Activated CD8-positive, alpha-beta T cell treated with anti-CD3 and anti-CD28 coated beads for 36 hours (primary cell): ENCODE measurements at places on chromosomes 4 and X. TPM values are rescaled to one million over a fixed set of nuclear protein-coding genes. Genes with fewer than 3 reads are reported as not detected.

- DNase-seq = no peak
- H3K36me3 ChIP-seq = no peaks in the 10 kb centered on the region
- no peaks in the 10 kb centered on the region for H3K4me1 ChIP-seq
- H3K27me3 ChIP-seq = no peaks in the 10 kb centered on the region
- no peak overlapping the region for H3K27ac ChIP-seq
Measured at GRCh38 chrX:84340968-84341367, 153.0 kb upstream of the RPS6KA6 start.

- no peaks in the 10 kb centered on the region for H3K4me1 ChIP-seq
- no peak overlapping the region for H3K4me3 ChIP-seq
- DNase-seq = no peak
Measured at GRCh38 chrX:80120335-80120734, 105.8 kb downstream of the TBX22 start.

PNMA6A gene
- total RNA-seq = 0.43 TPM

GRCh38 chr4:16875487-16875886, 23.0 kb downstream of the LDB2 start:
- DNase-seq = no peak
- no peaks in the 10 kb centered on the region for H3K27me3 ChIP-seq
- H3K4me1 ChIP-seq = no peaks in the 10 kb centered on the region
- H3K36me3 ChIP-seq = no peaks in the 10 kb centered on the region
- H3K4me3 ChIP-seq = no peak overlapping the region

UGT2A1 gene
- not detected for total RNA-seq

GRCh38 chrX:56468441-56468840, 95.0 kb upstream of the UBQLN2 start:
- no peak overlapping the region for H3K4me3 ChIP-seq
- H3K27me3 ChIP-seq = no peaks in the 10 kb centered on the region
- peaks cover 8% of the 10 kb centered on the region for H3K36me3 ChIP-seq
- no peak overlapping the region for H3K27ac ChIP-seq
- no peak for DNase-seq

- no peak overlapping the region for H3K4me3 ChIP-seq
- no peaks in the 10 kb centered on the region for H3K4me1 ChIP-seq
- no peaks in the 10 kb centered on the region for H3K27me3 ChIP-seq
- H3K27ac ChIP-seq = no peak overlapping the region
Measured at GRCh38 chr4:62135565-62136156, 935.5 kb downstream of the ADGRL3 start.

GRCh38 chrX:139828033-139828432, 104.8 kb downstream of the ATP11C start:
- no peaks in the 10 kb centered on the region for H3K27me3 ChIP-seq
- H3K4me1 ChIP-seq = peaks cover 40% of the 10 kb centered on the region
- no peak for DNase-seq
- no peak overlapping the region for H3K4me3 ChIP-seq
- no peak overlapping the region for H3K27ac ChIP-seq

DNA sequence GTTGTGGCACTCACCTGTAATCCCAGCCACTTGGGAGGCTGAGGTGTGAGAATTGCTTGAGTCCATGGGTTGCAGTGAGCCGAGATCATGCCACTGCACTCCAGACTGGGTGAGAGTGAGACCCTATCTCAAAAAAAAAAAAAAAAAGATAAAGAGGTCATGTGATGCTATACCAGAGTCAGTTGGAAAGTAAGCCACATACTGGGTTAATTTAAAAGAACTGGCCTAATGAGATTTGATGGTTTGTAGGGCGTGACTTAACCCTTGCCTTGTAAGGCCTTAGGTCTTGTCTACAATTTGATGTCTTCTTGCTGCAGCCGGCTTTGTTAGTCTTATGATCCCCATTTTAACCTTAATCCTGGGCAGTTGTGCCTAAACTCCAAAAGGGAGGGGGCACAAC, 5.2 kb downstream of the MGST2 start:
- no peaks in the 10 kb centered on the region for H3K36me3 ChIP-seq
- H3K4me1 ChIP-seq = peaks cover 11% of the 10 kb centered on the region
- no peak overlapping the region for H3K4me3 ChIP-seq
- no peak for DNase-seq

SUPT20HL2 gene
- not detected for total RNA-seq

CABS1 gene
- not detected for total RNA-seq

GRCh38 chrX:12920990-12921389, 14.6 kb downstream of the TLR8 start:
- H3K4me3 ChIP-seq = no peak overlapping the region
- peaks cover 8% of the 10 kb centered on the region for H3K4me1 ChIP-seq
- DNase-seq = no peak
- H3K27me3 ChIP-seq = peaks cover 3% of the 10 kb centered on the region
- no peaks in the 10 kb centered on the region for H3K36me3 ChIP-seq
- H3K27ac ChIP-seq = no peak overlapping the region

GRCh38 chr4:166091912-166092510, 219.0 kb downstream of the TLL1 start:
- no peaks in the 10 kb centered on the region for H3K4me1 ChIP-seq
- no peaks in the 10 kb centered on the region for H3K27me3 ChIP-seq
- no peak for DNase-seq
- no peak overlapping the region for H3K4me3 ChIP-seq

DNA sequence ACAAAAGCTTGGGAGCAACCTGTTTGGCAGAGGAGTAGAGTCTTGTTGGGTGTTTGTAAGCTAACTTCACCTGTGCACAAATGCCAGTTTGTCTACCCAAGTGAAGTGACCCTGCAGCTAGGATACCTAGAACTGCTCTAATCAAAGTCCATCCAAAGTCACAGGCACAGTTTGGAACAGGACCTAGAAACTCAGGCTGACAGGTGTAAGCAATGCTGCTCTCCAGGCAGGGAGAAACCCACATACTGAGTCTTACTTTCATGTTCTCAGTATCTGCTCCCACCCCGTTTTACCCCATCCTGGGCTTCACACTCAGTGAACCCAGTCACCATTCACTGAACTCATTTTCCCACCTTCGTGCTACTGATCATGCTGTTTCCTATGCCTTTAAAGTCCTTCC, 40.3 kb downstream of the MAML3 start:
- H3K36me3 ChIP-seq = no peaks in the 10 kb centered on the region
- peaks cover 2% of the 10 kb centered on the region for H3K27me3 ChIP-seq
- no peak for DNase-seq
- H3K27ac ChIP-seq = no peak overlapping the region

DNA sequence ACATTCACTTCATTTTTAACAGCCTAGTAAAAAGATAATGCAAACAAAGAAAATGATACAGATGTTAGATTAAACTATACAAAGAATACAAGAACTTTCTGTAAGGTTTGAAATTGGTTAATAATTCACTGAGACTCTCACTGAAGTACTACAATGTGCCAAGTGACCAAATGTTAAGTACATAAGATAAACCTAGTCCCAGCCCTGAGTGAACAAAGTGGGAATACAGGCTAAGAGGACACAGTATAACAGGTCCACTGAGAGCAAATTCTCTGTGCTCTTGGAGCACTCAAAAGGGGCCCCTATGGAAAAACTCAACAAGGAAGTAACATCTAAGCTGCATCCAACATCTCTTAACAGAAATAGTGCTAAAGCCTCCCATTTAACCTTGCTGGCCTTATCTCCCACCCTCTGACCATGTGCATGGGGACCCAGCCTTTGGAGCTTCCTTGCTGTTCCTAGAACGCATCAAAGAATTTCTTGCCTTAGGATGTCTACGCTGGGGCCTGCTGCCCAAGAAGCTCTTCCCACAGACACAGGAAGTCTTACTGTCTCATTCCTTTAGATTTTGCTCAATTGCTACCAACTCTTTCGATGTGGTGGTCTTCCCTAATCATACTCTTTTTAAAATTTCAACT, 113.4 kb downstream of the ZAR1 start:
- DNase-seq = no peak
- H3K4me1 ChIP-seq = no peaks in the 10 kb centered on the region
- no peak overlapping the region for H3K4me3 ChIP-seq
- H3K27ac ChIP-seq = no peak overlapping the region

GRCh38 chr4:129040471-129040870, 52.9 kb downstream of the SCLT1 start:
- H3K4me3 ChIP-seq = no peak overlapping the region
- DNase-seq = no peak

GLRA3 gene
- total RNA-seq = not detected

- peak; percentile 20 for DNase-seq
- no peak overlapping the region for H3K27ac ChIP-seq
- H3K27me3 ChIP-seq = no peaks in the 10 kb centered on the region
- no peaks in the 10 kb centered on the region for H3K36me3 ChIP-seq
- no peak overlapping the region for H3K4me3 ChIP-seq
Measured at GRCh38 chr4:171846232-171846631, 33.0 kb downstream of the GALNTL6 start.

TCEAL7 gene
- total RNA-seq = not detected

DNA sequence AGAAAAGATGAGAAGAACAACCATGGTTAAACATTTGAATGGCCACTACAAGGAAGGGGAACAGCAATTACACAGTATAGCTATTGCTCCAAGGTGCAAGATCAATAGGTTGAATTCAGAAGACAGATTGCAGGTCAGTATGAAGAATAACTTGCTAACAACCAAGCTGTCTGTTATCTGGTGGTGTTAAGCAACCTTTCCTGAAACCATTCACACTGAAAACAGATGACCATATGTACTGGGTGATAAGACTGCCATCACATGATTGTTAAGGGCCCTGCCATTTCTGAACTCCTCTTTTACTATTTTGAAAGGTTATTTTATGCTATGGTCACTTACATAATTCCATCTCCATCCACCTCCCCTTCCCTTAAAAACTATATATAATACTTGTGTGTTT, 6.8 kb downstream of the GABRA3 start:
- H3K27ac ChIP-seq = no peak overlapping the region
- no peak overlapping the region for H3K4me3 ChIP-seq
- no peaks in the 10 kb centered on the region for H3K27me3 ChIP-seq
- H3K36me3 ChIP-seq = no peaks in the 10 kb centered on the region
- DNase-seq = no peak

DNA sequence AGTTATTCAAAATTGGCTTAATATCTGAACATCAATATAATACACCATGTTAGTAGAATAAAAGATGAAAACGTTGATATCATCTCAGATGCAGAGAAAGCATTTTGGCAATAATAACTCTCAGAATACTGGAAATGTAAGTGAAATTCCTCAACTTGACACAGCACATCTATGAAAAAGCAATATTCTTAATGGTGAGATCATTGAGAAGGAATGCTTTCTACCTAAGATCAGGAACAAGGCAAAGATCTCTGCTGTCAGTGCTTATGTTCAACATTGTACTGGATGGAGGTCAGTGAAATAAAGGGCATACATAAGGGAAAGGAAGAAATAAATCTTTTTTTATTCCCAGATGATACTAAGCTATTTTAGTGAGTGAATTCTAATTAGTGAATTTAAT, 40.6 kb downstream of the MRPL1 start:
- H3K36me3 ChIP-seq = peaks cover 48% of the 10 kb centered on the region
- H3K4me3 ChIP-seq = no peak overlapping the region
- no peak for DNase-seq
- H3K4me1 ChIP-seq = peaks cover 21% of the 10 kb centered on the region
- H3K27me3 ChIP-seq = no peaks in the 10 kb centered on the region
- no peak overlapping the region for H3K27ac ChIP-seq

KLB gene
- total RNA-seq = not detected

CRLF2 gene
- total RNA-seq = 0.51 TPM

DNA sequence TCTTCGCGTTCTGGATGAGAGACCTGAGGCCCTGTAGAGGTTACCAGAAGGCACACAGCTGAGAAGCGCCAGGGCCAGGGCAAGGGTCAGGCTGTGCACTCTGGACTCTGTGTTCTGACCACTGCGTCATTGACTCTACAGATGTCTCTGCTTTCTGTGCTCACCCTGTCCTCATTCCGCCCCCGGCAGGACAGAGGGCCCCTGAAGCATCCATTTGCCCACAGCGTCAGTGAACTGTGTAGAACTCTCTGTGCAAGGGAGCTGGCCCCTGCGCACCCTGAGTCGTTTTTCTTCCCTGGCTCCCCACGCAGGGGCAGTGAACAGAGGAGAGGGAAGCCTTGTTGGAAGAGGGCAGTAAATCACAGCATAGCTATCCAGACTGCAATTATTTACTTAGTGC, 6.1 kb upstream of the WAS start:
- H3K4me1 ChIP-seq = peaks cover 32% of the 10 kb centered on the region
- no peaks in the 10 kb centered on the region for H3K27me3 ChIP-seq
- peak overlapping the region; percentile 86 for H3K27ac ChIP-seq
- no peak for DNase-seq

DNA sequence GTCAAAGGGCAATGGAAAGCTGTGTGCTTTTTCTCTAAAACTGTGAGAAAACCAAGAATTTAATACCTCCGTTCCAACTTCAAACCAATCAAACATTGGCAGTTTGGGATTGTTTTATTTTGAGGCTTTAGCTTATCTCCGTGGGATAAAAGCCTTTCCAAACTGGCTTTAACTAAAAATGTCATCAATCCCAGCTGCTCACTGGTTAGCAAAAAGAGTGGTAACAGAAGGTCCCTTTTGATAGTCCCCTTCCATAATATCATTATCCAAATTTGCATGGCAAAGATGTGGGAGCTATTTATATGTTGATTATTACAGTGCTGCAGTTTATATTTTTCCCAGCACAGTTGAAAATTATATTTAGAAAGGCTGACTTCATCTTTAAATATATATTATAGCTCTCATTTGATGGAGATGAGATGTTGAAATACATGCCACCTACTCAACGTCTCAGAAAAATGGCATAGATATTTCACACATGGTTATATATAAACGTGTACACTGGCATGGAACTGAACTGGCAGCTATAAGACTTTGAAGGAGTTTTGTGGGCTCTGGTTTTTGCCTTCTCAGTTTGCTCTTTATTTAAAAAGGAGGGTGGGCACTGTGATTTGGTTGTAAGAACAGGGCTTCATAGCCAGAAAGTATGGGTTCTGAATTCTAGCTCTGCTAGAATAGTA, 707.1 kb upstream of the SLIT2 start:
- H3K4me3 ChIP-seq = no peak overlapping the region
- H3K27me3 ChIP-seq = no peaks in the 10 kb centered on the region
- H3K4me1 ChIP-seq = no peaks in the 10 kb centered on the region
- DNase-seq = no peak
- no peaks in the 10 kb centered on the region for H3K36me3 ChIP-seq

GRCh38 chr4:34771632-34772031, 1472.7 kb downstream of the ARAP2 start:
- no peak overlapping the region for H3K27ac ChIP-seq
- no peak for DNase-seq
- no peaks in the 10 kb centered on the region for H3K36me3 ChIP-seq
- H3K27me3 ChIP-seq = no peaks in the 10 kb centered on the region
- H3K4me1 ChIP-seq = no peaks in the 10 kb centered on the region

DNA sequence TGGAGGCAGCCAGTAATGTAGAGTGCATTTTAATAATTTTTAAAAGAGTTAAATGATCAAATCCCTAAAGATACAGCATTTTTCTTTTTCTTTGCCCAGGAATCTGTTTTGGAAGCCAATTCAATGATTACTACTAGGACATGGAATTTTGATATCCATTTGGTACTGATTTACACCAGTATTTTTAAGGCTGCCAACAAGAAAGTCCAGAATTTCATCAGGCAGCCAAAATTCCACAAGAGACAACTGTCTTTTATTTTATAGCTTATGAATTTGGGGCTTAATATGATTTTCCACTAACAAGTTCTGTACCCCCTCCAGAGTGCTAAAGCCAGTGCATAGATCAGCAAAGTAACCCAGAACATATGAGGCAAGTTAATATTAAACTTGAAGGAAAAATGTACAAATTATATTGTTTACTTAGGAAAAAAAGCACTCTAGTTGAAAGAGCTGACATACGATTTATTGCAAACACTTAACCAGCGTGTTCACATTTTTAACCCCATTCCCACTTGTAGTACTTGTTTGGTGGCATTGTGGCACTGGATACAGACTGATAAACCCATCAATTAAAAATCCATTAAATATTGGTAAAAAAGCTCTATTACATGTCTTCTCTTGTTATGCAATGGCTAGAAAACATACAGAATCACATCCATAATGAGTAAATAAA, 259.7 kb downstream of the DCHS2 start:
- H3K4me3 ChIP-seq = no peak overlapping the region
- peaks cover 18% of the 10 kb centered on the region for H3K27me3 ChIP-seq
- H3K4me1 ChIP-seq = no peaks in the 10 kb centered on the region
- no peak for DNase-seq
